Kidney (tissue), 22 donors: ENCODE measurements at places on chromosomes 2 and 18. TPM values are rescaled to one million over a fixed set of nuclear protein-coding genes. Genes with fewer than 3 reads are reported as not detected.

DNA sequence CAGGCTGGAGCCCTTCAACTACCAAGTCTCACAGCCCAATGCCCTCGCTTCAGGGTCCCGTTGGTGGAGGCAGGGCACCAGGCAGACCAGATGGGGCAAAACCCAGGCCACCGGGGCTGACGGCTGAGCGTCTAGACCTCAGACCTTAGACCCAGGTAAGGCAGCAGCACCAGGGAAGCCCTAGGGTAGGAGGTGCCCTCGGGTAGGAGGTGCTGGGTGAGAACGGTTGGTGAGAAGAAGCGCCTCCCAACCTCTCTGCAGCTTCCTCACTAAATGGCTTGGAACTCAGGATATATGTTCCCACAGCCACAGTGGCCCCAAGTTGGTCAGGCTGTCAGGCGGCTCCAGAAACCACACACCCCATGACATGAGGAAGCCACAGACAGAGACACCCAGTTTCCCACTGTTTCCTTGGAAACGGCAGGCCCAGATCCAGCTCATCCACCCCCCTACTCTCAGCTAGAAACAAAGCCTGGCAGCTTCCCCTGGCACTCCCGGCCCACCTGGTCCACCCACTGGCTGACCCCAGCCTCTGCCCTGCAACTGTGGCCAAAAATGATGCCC, 13.1 kb upstream of the MLPH start:
- DNase-seq = peak; percentile 46

DNA sequence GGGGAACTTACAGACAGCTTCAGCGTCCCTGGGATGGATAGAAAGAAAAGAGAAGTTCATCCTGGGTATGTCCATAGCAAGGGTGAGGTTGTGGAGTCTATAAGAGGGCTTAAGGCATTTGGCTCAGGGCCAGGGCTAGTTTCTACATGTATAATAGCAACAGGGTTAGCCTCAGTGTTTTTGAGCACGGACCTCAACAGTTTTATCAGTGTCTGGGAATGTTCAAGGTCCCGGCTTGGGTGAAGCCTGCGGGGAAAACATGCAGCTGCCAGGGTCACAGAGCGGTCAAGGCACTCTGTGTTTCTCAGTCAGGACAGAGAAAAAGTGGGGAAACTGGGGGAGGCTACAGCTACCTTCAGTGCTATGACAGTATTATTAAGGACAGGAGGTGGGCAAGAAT, 427.7 kb upstream of the HS6ST1 start:
- peak; percentile 87 for DNase-seq

Gene NR4A2
- 2.4 TPM for total RNA-seq

- DNase-seq = no peak
Observed at GRCh38 chr2:101474731-101475384, at the start of gene RFX8. Gene RFX8 (minus strand): TSS chr2:101475112. CDS start chr2:101466848, 8,264 bp downstream.

Gene DUSP19
- 4.4 TPM for total RNA-seq

- no peak for DNase-seq
Observed at GRCh38 chr2:96872591-96873349, 2.9 kb upstream of the SEMA4C start.

DNA sequence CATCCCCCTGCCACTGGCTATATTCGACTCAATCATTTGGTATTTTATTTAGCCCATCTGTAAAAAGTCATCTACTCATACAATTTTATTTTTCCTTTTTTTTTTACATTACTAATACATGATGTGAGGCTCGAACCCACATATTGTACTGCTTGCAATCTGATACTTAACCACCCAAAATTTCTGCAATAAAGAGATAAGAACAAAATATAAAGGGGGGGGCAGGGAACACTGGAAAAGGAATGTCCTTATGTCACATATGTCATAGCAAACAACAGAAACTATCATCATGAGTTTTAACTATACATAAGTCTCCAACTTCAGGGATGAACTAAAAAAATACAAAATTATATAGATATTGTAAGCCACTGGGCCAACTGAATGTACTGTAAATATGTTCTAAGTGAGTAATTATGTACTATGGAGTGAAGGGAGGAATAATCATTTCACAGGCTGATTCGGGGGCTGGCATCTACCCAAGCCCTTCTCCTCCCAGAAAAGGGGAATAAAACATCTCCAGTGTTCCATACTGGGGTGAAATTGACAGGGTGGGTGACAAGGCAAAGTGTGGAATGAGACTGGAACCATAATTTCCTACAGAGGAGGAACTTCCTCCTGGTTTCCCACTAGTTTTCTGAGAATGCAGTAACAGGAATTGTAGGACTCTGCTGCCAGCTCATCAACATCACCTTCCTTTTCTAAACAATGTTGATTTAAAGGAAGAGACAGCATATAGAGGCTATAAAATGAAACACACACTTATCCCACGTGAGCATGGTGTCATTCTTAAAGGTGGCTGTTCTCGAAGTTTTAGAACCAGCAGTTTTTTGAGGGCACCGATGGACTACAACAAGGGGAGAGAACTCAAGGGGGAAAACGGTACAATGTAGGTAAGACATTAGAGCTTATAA, 79.5 kb downstream of the FARSB start:
- no peak for DNase-seq

- DNase-seq = peak; percentile 80
Observed at GRCh38 chr2:119702918-119703401, 24.0 kb downstream of the TMEM177 start.

DNA sequence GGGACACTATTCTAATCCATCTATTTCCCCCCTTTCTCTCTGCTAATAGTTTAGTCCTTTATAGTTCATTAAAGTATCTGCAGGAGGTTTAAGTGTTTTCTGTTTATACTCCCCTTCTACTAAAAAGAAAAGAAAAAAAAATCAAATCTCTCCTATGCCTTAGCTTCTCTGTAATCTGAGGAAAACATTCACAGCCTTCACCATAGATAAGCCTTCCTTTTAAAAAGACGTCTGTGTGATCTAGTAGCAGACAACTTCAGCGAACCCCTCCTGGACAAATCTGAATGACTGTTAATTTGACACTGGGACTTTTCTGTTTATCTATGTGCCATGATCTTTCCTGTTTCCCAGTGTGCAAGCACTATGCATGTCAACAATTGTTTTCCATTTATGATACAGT, 70.4 kb upstream of the CDH19 start:
- DNase-seq = no peak

- DNase-seq = no peak
Observed at GRCh38 chr2:2932189-2932588, 445.4 kb downstream of the EIPR1 start.

DNA sequence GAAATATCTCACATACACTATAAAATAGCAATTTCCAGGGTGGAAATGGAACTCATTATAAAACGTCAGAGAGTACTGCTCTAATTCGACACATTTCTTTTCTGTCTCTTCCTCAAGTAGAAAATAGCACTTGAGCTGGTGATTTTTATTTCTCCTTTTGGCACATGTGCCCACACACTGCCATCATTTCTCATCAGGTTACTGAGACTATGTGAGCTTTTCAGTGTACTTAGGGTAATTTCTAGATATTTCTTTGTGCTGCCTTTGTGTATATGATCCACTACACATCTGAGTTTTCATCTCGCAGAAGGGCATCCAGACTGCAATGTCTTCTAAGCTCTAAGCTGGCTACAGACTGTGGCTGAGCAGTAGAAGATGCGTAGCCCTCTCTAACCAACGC, 62.1 kb upstream of the PGAP1 start:
- no peak for DNase-seq

Gene MREG
- 16.7 TPM for total RNA-seq

GRCh38 chr2:118050386-118050785, 36.5 kb upstream of the CCDC93 start:
- peak; percentile 66 for DNase-seq
